GM12864 (cell line): ENCODE measurements at places on chromosomes 12 and 14.

DNA sequence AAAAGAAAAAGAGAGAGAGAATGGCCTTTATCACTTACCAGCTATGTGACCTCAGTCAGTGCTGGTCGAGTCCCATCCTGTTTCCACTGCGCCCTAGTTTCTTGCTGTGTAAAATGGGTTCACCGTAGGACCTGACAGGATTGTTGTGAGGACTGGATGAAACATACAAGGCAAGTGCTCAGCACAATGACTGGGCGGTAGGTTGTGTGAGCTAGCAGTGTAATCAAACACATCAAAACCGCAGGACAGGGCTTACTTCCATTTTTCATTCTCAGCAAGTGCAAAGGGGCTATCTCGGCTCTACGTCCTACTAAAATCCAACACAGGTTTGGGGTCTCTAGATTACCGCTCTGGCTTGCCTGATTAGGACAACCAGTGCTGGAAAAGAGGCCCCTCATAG, 36.4 kb upstream of the ATXN2 start:
- DNase-seq, result no peak

DNA sequence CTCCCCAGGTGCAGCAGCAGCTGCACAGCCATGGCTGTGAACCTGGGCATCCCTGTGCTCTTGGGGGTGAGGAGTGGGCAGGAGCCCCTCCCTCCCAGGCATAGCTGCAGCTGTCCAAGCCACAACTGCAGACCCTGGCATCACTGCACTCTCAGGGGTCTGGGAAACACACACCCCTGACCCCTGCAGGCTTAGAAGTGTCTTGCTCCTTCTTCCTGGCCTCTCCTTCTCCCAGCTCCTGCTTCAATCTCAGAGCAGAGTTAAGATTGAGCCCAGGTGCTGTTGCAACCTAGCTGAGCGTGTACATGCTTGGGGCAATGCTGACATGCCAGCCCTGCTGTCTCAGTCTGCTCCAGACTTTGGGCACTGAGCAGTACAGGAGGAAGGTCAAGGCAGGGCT, 833.6 kb downstream of the FLRT2 start:
- no peak for DNase-seq

GRCh38 chr14:104268295-104268694, 129.9 kb downstream of the KIF26A start:
- no peak for DNase-seq

- no peak for DNase-seq
Measured at GRCh38 chr12:85029456-85029855, 6.6 kb downstream of the TSPAN19 start.

GRCh38 chr12:68844318-68844745, 36.4 kb downstream of the MDM2 start:
- DNase-seq, result no peak

DNA sequence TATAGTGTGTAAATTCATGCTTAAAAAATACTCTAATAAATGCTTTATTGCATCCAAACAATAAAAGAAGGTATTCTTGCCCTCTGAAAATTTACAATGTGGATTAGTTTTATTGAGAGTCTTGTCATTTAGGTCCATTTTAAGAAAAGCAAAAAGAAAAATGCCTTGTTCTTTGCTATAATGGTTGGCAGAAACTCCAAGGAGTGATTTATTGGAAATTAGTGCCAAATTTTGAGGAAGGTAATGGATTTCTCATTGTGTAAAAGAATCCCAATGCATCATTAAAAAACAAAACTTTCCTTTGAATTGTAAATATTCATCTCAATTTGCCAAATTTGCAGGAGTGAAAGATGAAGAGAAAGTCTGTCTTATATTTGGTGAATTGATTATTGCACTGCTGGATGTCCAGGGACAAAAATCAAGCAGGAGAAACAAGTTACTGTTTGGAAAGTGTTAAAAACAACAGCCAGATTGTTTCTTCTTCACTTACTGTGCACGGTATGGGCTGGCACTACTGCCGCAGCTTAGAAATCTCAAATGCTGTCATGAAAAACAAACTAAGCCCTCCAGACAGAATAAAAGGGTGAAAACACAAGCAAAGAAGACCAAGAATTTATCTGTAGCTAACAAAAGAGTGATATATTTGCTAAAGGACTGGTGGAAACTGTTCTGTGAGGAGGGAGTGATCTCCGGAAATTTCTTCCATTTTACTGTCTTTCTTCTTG, 511.7 kb downstream of the TMTC2 start:
- DNase-seq, result no peak

GRCh38 chr14:52922656-52923055, 28.2 kb downstream of the FERMT2 start:
- no peak for DNase-seq

DNA sequence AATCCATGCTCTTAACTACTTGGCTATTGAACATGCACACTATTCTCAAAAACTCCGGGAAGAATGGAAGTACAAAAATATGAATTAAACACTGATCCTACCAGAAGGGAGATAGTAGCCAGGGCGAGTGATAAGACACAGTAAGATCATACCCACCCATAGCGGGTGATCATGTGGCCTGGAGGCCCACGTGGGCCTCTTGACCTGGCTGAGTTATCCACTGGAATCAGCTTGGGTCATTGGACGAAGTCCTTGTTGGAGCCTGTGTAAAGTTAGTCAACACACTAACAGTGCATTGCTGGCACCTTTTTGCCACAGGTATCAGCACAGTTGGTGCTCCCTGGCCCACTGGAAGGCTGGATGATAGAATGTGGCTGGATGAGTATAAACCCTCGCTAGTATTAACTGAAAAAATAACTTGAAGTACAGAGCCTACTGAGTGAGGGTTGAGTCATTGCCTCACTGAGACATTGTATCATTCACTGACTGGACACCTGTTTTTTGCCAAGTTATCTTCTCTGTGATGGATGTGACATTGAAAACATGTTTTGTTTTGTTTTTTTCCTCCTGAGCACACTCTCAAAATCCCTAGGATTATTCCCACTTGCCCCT, 149.2 kb upstream of the FUT8 start:
- no peak for DNase-seq

DNA sequence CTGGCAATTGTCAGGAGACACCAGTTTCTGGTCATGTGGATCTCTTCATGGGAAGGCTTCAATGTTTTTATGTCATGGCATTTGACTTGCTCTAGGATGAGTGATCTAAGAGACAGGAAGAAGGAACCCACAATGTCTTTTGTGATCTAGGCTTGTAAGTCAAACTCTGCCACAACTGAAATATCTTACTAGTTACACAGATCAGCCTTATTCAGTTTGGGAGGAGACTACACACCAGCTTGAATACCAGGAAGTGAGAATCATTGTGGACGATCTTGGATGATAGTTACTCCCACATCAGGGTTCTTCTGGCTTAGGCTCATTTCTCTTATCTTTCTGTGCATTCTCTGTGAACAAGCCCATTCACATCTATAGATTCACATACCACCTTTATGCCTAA, 236.2 kb upstream of the FBXO33 start:
- no peak for DNase-seq

DNA sequence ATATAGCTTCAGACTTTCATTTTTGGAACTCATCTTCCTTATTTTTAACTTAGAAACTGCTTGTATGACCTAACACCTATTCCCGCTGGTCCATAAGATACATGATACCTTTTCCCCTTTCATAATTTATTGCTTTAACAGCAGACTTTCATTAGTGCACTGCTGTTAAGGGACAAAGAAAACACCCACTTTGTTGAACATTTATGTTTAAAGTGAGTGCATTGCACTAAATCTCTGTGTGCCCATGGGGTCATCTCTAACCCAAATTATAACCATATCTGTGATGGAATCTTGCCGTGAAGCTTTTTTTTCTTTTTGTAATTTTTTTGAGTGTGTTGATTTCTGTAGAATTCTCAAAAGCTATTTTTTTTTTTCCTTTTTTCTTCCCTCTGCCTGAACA, 261.8 kb downstream of the TMTC2 start:
- no peak for DNase-seq

DNA sequence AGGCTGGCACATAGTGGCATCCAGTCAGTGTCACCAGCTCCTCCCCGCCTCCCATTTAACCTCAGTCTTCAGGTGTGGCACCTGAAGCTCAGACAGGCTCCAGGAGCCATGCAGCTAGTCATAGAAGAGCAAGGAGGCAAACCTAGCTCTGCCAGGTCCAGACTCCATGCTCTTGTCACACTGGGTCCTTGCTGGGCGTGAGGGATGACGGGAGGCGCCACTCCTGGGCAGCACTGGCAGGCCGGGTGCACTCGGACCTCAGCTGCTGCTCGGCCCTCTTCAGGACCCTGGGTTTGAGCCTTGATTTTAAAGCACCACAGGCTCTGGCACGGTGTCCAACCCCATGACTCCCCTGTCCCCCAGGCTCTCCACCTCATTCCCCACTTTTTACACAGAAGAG, 24.1 kb downstream of the ITPK1 start:
- no peak for DNase-seq

- no peak for DNase-seq
Measured at GRCh38 chr12:86137936-86138335, 118.3 kb downstream of the MGAT4C start.

- no peak for DNase-seq
Measured at GRCh38 chr14:104891121-104891551, 26.1 kb downstream of the CEP170B start.

GRCh38 chr12:74381958-74382357, 155.7 kb upstream of the ATXN7L3B start:
- DNase-seq, result no peak

- no peak for DNase-seq
Measured at GRCh38 chr12:82412246-82412645, 53.9 kb downstream of the METTL25 start.

- DNase-seq, result no peak
Measured at GRCh38 chr12:86670986-86671385, 414.8 kb upstream of the MGAT4C start.

DNA sequence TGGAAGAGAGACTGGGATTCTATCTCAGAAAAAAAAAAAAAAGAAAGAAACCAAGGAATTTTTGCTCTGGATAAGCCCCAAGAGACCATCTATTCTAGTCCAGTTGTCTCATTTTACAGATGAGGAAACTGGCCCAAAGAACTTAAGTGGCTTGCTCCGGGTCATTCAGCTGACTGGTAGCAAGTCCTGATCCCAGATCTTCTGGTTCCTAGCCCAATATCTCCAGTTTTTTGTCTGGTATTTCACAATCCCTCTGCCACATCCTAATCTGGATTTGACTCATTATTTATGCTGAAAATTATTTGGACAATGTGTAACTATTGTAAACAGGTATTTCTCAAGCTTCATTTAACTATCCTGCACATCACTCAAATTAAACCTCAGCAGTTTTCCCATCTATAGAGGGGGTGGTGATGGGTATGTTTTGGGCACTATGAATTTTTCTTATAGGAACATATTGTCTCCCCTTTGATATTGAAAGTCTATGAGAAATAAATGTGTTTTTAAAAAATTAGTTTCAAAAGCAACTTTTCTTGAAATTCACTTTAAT, 43.4 kb downstream of the PPP2R5E start:
- DNase-seq, result no peak

GRCh38 chr12:51377099-51377984, 13.9 kb downstream of the GALNT6 start:
- no peak for DNase-seq

DNA sequence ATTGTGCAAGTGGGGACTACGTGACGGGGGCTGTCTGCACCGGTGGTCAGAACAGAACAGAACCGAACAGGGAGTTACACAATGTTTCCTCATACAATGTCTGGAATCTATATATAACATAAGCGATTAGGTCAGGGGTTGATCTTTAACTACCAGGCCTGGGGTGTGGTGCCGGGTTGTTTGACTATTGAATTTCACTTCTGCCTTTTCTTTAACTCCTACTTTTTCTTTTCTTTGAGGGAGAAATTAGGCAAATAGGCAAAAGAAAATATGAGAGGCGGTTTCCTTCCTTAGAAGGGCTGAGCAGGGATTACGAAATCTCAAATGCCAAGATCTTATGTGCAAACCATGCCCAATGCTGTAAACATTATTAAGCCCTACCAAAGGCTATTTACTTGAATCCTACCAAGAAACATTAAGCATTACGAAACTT, 140.3 kb downstream of the SLC38A6 start:
- no peak for DNase-seq

DNA sequence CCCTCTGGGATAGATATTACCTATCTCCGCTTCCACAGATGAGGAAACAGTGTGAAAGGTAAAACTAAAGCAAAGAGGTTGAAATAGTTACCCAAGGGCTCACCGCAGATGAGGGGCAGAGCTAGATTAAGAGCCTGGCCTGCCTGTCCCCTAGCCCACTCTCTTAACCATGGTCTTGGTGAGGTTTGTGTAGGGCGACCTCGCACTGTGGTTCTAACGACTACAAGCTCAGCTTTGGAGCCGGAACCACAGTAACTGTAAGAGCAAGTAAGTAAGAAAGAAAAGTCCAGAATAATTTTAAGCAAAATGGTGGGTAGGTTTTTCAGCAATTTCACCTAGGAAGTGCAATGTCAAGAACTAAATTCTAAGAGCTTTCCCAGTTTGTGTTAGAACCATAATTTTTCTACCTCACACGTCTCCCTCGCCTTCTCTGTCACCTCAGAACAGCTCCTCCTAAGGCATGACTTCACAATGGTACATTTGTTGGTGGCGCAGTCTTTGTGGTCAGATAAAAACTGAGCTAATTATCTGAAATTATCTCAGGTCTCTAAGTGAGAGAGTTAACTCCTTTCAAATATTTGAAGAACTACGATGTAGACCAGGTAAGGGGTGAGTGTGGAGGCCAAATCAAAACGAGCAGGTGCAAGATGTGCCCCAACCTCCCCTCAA, 64.8 kb downstream of the DAD1 start:
- no peak for DNase-seq

DNA sequence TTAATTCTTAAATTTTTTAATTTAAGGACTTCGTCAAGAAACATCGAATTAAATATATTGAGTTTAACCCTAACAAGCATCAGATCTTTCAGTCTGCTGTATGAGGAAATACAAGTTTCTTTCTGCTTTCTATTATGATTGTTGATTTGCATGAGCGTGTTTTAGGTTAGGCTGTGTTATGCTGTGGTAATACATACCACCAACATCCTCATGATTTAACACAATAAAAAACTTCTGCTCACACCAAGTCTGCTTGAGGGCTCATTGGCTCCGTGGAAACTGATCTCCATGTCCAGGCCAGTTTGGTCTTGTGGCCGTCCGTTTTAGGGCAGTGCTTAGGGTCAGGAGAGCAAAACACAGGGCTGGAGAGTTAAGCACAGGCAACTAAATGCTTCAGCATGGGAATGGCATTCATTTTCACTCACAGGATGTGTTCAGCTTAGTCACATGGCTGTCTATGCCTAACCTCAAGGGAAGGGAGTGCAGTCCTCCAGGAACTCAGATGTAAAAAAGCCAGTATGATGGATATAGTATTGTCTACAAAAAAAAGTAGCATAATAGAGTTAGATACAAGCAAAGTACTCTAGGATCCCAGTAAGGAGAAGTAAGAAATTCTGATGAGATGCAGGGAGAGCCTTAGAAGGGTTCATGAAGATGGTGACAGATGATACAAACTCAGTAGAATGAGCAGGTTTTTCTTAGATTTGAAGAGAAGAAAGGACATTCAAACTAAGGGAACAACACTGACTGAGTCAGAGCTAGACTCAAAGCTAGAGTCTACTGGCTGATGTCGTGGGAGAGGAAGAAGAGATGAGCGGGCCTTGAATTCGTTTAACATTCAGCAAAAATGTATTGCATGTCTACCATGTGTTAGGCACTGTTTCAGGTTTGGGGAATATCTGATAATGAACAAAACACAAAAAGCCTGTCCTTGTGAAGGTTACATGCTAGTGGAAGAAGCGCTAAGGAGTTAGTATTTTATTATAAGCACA, 16.3 kb downstream of the MARK3 start:
- DNase-seq, result no peak
